ENCODE measurements at places on chromosomes 5 and 9.

GRCh38 chr5:145847499-145848497 is 12.7 kb upstream of the PRELID2 start:
- peak; percentile 64 for DNase-seq

- DNase-seq: peak; percentile 61
Measured at GRCh38 chr9:78601957-78602565, 305.1 kb downstream of the PSAT1 start.

DNA sequence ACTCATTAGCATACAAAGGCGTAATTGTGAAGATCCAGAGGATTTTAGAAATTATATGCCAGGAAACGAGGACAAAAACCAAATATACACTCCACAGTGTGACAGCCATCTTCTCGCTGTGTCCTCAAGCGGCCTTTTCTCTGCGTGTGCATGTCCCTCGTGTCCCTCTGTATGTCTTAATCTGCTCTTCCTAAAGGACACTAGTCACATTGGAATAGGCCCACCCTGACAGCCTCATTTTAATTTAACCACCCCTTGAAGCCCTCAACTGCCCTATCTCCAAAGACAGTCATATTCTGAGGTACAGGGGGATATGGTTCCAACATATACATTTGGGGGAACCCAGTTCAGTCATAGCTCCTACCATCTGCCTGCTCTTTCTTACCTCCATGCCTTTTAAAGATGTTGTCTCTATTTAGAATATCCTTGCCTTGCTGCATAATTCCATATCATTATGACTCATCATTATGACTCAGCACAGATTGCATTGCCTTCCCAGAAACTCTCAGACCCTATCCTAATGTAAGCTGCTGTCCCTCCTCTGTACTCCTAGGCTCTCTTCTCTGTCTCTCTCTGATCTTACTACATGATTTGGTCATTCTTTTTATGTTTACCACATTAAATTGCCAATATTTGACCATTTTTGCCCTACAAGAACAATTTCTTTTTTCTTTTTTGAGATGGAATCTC is 210.9 kb downstream of the AOPEP start:
- peak; percentile 85 for DNase-seq

DNA sequence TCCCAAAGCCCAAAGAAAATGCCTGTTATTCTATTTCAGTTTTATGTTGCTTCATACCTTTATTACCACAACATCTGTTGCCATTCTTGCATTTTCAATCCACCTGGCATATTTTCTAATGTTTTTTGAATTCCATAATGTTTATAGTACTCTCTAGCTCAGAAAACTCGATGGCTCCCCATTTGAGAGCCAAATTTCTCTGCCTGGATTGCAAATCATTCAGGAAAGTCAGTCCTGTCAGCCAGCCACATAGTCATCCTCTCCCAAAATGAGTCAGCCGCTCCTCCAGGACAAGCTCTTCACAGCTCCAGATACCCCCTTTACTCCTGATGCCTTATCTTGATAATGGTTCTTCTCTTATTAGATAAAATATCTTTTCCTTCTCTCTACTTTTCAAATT is 78.2 kb upstream of the ADCY2 start:
- peak; percentile 30 for DNase-seq

- DNase-seq: no peak
Measured at GRCh38 chr5:17846496-17846895, 212.2 kb downstream of the TAF11L14 start.

- DNase-seq: peak; percentile 71
Measured at GRCh38 chr9:16136961-16137360, 584.1 kb downstream of the CCDC171 start.

GRCh38 chr5:60959156-60959555 is 14.2 kb downstream of the NDUFAF2 start:
- DNase-seq: peak; percentile 21

GRCh38 chr5:102893942-102894341 is 138.8 kb downstream of the PAM start:
- no peak for DNase-seq

GRCh38 chr5:134873494-134873893 is 677 bp upstream of the TXNDC15 start:
- no peak for DNase-seq

DNA sequence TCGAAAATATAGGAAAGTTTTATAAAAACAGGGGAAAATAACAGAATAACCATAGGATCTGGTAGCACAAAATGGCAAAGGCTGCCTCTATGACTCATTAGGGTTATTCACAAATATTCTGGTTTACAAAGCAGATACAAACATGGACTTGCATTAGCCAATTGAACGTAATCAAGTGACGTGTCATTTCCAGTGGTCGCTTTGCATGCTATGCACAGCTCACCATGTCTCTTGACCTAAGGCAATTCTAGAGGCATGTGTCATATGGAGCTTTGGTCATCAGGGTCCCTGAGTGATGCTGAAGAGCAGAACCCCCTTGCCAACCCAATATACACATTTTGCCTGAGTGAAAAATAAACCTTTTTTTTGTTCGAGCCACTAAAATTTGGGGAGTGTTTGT is 158.8 kb downstream of the TMEM161B start:
- DNase-seq: no peak

DNA sequence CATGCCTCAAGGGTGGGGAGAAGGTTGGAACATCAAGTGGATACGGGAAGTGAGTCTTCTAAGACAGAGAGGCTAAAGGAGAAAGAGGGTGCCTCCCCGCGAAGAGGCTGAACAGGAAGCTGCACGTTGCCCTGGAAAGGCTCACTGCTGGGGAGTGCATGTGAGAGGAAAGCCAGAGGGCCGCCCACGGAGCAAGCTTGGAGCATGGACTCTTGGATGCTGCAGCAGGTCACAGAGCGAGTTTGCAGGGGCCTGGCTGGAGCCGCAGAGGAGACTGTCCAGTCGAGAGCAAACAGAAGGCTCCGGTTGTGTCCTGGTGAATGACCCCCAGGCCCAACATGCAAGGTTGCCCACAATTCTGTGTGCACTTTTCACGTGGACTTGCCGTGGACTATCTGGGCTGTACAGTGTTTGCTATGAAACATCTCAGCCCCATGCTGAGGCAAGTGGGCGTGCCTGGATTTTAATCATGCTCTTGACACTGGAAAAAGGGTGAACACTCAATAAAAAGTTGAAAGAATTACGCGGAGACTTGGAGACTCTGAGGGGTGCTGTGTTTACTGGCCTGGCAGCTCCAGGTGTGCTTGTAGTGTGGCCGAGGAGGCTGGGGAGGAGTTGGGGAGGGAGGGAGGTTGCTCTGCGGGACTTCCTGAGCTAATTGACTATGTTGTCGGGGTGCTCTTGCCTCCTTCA is 54.5 kb upstream of the GARNL3 start:
- DNase-seq: no peak

DNA sequence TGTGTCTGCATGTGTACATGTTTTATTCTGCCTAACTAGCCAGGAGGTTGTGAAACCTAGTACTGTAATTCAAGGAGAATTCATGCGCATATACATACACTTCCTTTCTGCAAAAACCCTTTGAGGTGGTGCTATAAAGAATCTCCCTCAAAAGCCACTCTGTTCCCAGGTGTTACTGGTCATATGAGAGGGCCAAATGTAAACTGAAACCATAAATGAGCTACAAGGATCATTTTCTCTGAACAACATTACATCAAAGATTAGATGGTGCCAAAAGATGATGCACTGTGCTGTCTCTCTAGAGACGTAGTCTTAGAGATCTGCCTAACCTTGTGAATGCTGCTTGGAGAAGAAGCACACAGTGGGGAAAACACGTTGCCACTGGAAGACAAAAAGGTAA is 15.7 kb downstream of the NREP start:
- no peak for DNase-seq

GRCh38 chr5:33270671-33271070 is 170.1 kb upstream of the TARS1 start:
- no peak for DNase-seq

DNA sequence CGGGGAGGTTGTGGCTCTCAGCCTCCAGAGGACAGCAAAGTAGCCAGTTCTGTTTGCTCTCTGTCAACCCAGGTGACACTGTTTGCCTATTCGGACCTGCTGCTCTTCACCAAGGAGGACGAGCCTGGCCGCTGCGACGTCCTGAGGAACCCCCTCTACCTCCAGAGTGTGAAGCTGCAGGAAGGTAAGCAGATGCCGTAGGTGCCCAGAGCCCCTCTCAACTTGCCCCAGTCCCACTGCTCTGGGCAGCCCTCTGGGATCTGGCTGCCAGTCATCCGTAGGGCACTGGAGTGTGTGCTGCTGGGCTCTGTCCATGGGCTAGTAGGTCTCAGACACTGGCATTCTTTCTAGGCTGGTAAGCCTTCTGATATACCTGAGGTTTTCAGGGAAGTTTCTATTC is 59.3 kb downstream of the RGS3 start:
- DNase-seq: no peak

DNA sequence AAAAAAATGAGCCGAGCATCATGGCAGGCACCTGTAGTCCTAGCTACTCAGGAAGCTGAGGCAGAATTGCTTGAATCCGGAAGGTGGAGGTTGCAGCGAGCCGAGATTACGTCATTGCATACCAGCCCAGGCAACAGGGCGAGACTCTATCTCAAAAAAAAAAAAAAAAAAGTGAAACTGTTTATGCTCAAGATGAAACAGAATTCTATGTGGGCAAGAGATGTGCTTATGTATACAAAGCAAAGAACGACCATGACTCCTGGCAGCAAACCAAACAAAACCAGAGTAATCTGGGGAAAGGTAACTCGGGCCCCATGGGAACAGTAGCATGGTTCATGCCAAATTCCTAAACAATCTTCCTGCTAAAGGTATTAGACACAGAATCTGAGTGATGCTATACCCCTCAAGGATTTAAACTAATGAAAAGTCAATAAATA is 32.6 kb upstream of the PLAC8L1 start:
- no peak for DNase-seq

DNA sequence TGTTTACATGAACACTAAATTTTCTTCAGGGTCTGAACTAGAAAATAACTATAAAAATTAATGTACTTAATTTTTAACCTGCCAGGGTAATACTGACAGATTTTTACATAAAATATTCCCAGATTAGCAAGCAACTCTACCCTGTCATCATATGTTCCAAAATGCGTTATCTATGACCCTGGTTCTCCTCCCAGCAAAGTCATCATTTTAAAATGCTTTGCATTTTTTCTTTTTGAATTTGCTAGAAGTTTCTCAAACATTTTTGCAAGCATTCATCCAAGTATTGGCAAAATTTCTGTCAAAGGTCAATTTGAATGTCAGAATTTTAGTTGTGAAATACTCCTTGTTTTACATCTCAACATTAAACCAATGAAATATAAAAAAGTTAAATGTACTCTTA is 144.5 kb upstream of the FTMT start:
- DNase-seq: no peak

DNA sequence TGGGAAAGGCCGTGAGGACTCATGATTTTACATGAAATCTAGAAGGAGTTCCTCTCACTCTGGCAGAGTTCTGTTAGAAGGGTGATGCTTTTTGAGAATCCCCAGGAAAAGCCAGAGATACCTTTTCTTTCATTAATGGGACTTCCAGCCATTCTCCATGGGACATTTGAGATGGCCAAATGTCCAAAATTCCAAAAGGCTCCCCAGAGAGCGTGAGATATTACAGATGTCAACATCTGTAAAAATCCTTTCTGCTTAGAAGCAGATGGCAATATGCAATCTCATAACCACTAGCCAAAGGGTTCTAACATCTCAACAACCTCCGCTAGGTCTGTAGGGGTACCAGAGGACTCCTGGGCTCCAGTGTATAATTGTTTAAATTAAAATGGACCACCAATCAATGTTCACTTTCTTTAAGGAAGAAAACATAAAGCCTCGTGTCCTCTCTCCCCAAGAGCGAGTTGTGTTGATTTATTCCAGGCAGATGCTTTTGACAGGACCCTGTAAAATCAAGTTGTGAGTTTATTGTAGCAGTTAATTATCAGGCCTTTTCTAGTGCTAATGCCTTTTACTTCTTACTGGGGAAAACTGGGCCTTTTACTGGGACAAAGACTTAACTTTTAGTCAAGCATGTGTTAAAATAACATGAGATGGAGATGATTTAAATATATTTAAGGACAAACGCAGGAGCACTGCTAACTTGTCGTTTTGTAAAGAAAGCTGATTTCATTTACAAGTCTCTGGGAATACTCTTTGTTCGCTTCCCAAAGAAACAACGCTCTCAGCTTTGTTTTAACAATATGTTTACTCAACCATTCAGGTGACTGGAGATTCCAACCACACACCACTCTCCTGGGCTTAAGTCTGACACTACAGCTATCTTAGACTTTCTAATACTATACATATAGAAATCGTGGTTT is 4.8 kb downstream of the GAS1 start:
- DNase-seq: no peak

- DNase-seq: no peak
Measured at GRCh38 chr5:101047181-101047580, 144.1 kb upstream of the ST8SIA4 start.

DNA sequence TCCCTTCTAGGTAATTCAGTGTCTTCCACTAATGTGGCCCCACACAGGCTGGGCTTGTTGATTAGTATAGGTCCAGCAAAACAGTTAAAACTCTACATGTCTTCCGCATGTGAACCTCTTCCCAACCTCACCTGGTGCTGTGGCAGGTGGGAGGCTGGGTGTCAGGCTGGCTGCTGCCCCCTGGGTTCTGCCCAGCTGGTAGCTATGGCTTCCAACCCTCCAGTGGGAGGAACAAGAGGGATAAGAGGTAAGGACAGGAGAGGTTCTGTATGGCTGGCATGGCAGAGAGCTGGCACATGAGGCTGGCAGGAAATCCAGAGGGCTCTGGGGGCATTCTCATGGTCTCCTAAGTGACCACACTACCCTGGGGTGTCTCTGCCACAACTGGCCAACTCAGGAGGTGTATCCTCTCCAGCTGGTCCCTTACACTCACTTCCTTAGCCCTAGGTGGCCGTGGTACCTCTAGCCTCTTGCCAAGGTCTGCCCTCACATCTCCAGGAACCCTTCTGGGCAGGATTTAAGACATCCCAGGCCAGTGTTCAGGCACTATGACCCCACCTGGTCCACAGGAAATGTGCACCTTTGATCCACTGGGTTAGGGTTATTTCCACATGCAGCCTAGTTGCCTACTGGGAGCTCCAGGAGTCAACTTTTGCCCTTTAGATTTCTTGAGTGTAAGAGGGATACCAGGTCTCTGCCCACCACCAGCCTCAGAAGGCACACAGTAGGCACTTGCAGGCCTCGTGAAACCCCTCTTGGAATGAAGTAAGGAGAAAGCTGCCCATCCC is 41.7 kb downstream of the AHRR start:
- DNase-seq: no peak

DNA sequence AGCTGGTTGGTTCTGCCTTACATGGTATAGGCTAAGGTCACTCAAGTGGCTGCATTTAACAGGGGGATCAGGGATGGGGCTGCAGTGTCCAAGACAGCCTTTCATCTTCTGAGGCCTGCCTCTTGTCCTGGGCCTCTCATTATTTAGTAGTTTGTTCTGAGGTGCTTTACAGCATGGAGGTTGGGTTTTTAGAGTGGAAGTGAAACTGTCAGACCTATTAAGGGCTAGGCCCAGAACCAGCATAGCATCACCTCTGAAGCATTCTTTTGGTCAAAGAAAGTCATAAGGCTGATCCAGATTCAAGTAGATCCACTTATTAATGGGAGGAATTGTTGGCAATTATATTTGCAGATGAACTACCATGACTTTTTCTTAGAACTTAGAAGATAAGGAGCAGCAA is 146.0 kb upstream of the NMUR2 start:
- DNase-seq: no peak

GRCh38 chr9:89065921-89066320 is 74.7 kb downstream of the S1PR3 start:
- no peak for DNase-seq

- DNase-seq: peak; percentile 45
Measured at GRCh38 chr9:4048441-4048840, 251.4 kb downstream of the GLIS3 start.

- DNase-seq: no peak
Measured at GRCh38 chr5:5799826-5800225, 377.3 kb downstream of the ICE1 start.

GRCh38 chr5:181243564-181244343 is at the start of gene RACK1:
Gene RACK1, minus strand, starts transcription at chr5:181243906. Its CDS starts 106 bp downstream, at chr5:181243800.
- peak; percentile 88 for DNase-seq

- DNase-seq: no peak
Measured at GRCh38 chr9:108074900-108075299, 585.3 kb upstream of the KLF4 start.

Data from GM03348 (cell line).